NCI-H460 (cell line): ENCODE measurements at places on chromosomes 12 and 14. TPM values are rescaled to one million over a fixed set of nuclear protein-coding genes. Genes with fewer than 3 reads are reported as not detected.

WNT1 gene
- total RNA-seq, result not detected in 2 replicates

GALNT16 gene
- 22.7 and 23.9 TPM in 2 replicates for total RNA-seq

ARG2 gene
- 4.8 and 5.2 TPM in 2 replicates for total RNA-seq

DPPA3 gene
- total RNA-seq, result not detected in 2 replicates

CBLN3 gene
- 1.1 and 1.2 TPM in 2 replicates for total RNA-seq

HSPA2 gene
- total RNA-seq, result 3.8 and 4.5 TPM in 2 replicates

METTL1 gene
- total RNA-seq, result 14.2 and 23.3 TPM in 2 replicates
